ENCODE measurements at places on chromosomes 12 and 14. TPM values are rescaled to one million over a fixed set of nuclear protein-coding genes. Genes with fewer than 3 reads are reported as not detected.

- no peak for DNase-seq
Measured at GRCh38 chr12:106276032-106276740, 26.3 kb upstream of the TCP11L2 start.

- DNase-seq: no peak
Measured at GRCh38 chr12:131844656-131845055, 16.5 kb downstream of the MMP17 start.

GRCh38 chr12:90936230-90937005 lies 18.6 kb downstream of the CCER1 start:
- no peak for DNase-seq

SAMD15 gene
- total RNA-seq: 2.1 TPM
